ENCODE measurements at places on chromosomes 5 and 9.

DNA sequence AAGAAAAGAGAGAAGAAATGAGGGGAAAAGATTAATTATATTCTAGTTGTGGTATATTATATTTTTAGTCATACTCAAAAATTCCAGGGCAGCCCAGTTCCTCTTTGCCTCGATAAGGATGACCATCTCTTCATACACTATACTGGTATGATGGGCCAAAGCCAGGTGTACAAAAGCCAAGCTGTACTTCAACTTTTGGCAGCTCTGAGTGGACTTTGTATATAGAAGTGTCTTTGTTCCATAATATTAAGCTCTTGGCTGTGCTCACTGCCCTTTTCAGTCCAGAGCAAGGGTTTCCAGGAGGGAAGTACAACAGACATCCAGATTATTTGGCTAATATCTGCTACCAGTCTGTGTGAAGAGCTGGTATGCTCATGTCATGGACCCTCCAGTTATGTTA, 934.3 kb upstream of the CDH10 start:
- DNase-seq, result no peak

- no peak for DNase-seq
Observed at GRCh38 chr9:122377241-122378164, 6.7 kb downstream of the PTGS1 start.

GRCh38 chr5:55154873-55155272, 5.1 kb upstream of the GPX8 start:
- DNase-seq, result no peak

DNA sequence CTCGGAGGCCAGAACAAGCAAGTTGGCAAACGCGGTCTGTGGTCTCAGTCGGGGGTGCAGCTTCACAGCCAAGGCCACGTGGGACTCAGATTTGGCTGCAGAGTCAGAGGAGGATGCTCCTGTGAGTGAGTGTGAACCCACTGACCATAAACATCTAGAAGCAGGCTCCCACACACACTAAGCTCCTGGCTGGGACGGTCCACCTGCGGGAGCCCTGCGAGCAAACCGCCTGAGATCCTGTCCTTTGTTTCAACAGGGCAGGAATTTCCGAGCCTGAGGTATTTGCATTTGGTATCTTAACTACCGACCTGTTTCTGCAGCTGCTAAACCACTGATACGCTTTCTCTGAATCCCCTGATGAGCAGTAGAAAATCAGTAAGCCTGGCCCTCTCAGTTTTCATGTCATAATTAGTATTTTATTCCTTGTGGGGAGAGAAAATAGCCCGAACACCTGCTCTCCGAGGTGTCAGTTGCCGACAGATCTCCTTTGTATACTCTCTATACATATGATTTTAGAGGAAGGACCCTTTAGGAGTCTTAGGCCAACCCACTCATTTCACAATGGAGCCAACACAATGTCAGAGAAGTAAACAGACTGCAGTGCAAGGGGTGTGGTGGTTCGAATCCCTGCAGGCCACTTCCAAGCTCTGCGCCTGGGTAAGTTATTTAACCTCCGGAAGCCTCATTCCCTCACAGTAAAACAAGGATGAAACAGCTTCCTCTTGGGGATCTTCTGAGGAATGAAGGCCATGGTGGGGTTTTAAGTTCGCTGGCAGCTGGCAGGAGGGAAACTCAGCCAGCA, 40.9 kb upstream of the PWWP2A start:
- peak; percentile 94 for DNase-seq

DNA sequence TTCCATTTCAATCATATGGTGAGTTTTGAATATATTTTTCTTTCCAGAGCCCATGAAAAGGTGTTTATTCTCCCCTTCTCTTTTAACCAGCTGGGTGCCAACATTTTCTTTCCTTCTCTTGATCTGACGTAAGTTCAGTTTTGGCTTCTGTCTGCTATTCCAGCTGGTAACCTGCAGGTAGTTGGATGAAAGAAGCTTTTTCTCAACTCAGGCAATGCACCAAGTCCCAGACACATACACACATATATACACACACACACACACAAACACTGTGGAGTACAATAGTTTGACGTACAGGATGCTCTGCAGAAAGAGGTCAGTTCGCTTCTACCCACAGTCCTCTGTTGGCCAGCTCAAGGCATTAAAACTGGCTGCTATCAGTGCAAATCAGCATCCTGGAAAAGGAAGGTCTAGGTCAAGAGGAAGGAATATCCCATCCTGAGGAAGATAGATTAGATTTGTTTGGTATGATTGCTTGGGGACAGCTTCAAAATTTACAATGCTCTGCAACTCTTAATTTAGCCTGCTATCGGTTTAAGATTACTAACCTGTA, 214.3 kb upstream of the SEMA6A start:
- no peak for DNase-seq

GRCh38 chr9:132538071-132538470, 44.3 kb upstream of the BARHL1 start:
- no peak for DNase-seq

DNA sequence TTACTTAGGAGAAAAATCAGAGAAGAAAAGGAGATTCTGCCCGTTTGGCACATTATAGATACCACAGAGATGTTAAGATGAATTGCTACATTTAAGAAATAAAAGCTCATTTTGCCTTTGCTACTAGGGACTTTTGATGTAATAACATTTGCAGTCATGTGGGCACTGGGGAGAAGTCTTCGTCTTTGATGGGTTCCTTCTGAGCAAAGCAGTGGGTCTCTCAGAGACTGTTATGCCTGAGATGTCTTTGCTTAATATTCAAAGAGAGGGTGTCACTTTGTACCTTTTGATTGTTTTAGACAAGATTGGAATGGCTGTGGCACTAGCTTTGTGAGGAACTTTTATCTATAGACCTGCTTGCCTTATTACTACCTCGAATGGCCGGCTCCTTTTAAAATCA, 25.0 kb downstream of the SLC25A25 start:
- no peak for DNase-seq

- no peak for DNase-seq
Observed at GRCh38 chr9:6545017-6545691, 100.4 kb downstream of the GLDC start.

GRCh38 chr5:72412283-72413055, 92.3 kb downstream of the PTCD2 start:
- DNase-seq, result no peak

DNA sequence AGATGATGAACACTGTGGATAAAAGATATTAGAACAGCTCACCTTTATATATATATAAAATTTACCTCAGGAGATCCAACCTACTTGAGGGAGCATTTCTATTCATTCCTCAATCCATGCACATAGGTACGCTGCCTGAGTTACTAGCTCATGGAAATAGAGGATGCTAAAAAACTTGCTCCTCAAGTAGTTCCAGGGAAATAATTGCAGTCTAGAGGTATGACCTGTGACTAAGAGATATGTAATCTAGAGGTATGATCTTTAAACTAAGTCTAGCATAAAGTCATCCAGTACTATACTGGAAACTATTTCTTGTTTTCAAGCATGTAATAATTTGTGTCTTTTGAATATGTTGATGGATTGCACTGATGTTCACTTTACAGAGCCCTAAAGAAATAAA, 471.2 kb downstream of the TAF11L14 start:
- DNase-seq, result no peak

- DNase-seq, result peak; percentile 27
Observed at GRCh38 chr9:36935768-36936497, 98.1 kb downstream of the PAX5 start.

DNA sequence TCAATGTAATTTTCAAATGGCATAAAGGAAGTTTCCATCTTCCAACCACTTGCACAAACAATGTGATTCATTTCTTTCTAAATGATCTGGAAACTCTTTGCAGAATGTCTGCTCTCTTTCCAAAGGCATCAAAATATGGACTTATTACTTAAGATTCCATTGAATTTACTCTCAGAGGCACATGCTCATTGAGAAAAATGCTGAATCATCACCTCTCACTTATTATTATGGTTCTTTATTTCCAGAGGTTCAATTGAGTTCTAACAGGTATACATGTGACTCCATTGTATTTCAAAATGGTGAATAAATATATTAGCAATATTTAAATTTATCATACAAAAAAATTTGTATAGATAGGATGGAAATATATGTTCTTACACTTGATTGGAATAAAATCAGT, 1140.6 kb downstream of the EFNA5 start:
- DNase-seq, result no peak

DNA sequence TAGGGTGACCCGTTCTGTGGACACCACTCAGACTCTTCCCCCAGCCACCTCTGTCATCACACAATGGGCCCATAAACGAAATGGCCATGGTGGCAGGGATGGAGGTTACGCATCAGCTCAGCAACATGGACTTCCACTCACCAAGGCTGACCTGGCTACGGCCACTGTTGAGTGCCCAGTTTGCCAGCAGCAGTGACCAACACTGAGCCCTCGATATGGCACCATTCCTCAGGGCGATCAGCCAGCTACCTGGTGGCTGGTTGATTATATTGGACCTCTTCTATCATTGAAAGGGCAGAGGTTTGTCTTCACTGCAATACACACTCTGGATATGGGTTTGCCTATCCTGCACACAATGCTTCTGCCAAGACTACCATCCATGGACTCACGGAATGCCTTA, 21.1 kb downstream of the MTMR12 start:
- DNase-seq, result no peak

DNA sequence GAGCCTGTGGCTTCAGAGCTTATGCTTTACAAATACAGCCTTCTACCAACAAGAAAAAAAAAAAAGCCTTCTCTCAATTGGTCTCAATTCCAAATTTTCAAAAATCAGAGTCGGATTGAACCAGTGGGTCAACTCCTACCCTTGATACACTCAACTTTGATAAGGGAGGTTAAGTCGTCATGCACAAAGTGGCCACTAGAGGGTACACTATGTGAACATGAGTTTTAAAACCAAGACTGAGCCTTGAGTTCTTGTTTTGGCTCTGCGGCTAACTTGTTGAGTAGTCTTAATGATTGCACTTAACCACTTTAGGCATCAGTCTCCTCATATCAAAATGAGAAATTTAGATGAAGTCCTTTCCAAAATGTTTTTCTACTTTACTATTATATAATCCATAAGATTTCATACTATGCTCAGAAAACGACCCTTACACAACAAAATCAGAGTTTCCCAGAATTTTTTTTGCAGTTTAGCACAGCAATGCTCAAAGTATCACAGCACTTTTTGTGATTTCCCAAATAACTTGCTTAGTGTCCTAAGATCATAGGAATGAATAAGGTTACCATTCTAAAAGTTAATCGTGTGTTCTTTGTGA, 92.9 kb upstream of the MTAP start:
- DNase-seq, result peak; percentile 73

DNA sequence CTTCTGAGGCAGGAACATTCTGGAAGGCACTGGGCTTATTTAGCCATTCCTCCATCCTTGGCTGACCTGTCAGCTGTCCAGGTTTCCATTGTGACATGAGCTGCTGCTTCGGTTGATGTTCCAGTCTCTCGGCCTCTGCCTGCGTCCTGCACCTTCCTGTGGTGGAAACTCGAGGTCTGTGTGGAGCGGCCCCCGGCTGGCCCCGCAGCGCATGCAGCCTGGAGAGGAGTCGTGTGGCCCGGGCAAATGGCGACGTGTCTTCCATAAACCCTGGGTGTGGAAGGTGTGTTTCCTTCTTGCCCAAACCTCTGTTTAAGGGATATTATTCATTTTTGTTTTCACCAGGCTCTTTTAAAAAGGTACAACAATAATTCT, 36.5 kb upstream of the SLC9A3 start:
- no peak for DNase-seq
